Neural progenitor cell (in vitro differentiated cells): ENCODE measurements at places on chromosomes 7 and 10. TPM values are rescaled to one million over a fixed set of nuclear protein-coding genes. Genes with fewer than 3 reads are reported as not detected.

The SPACDR gene
- total RNA-seq = 0.71 TPM in 1 of 2 replicates, not detected in the other

The GCK gene
- total RNA-seq = 0.15 TPM in 1 of 2 replicates, not detected in the other

The CRPPA gene
- total RNA-seq = 1.4 and 2.6 TPM in 2 replicates

The CYP2C9 gene
- total RNA-seq = not detected in 2 replicates

The CYP3A5 gene
- total RNA-seq = not detected in 2 replicates

The WEE2 gene
- 0.12 TPM in 1 of 2 replicates, not detected in the other for total RNA-seq

The VOPP1 gene
- 46.6 and 55.9 TPM in 2 replicates for total RNA-seq

The ETV1 gene
- 35.5 and 36.8 TPM in 2 replicates for total RNA-seq

The PRLHR gene
- not detected in 2 replicates for total RNA-seq

The UTF1 gene
- not detected in 2 replicates for total RNA-seq

The FAM25G gene
- not detected in 2 replicates for total RNA-seq

The CCDC136 gene
- total RNA-seq = 93.6 and 115 TPM in 2 replicates

The NEUROG3 gene
- not detected in 2 replicates for total RNA-seq

The NEUROD6 gene
- not detected in 2 replicates for total RNA-seq

The GPER1 gene
- 1.2 and 1.3 TPM in 2 replicates for total RNA-seq

The HECW1 gene
- total RNA-seq = 0.11 and 0.28 TPM in 2 replicates
